ELR (cell line): ENCODE measurements at places on chromosomes 16 and 17.
A peak's percentile ranks its signal among the peaks of the same experiment; 100 is the strongest.

DNA sequence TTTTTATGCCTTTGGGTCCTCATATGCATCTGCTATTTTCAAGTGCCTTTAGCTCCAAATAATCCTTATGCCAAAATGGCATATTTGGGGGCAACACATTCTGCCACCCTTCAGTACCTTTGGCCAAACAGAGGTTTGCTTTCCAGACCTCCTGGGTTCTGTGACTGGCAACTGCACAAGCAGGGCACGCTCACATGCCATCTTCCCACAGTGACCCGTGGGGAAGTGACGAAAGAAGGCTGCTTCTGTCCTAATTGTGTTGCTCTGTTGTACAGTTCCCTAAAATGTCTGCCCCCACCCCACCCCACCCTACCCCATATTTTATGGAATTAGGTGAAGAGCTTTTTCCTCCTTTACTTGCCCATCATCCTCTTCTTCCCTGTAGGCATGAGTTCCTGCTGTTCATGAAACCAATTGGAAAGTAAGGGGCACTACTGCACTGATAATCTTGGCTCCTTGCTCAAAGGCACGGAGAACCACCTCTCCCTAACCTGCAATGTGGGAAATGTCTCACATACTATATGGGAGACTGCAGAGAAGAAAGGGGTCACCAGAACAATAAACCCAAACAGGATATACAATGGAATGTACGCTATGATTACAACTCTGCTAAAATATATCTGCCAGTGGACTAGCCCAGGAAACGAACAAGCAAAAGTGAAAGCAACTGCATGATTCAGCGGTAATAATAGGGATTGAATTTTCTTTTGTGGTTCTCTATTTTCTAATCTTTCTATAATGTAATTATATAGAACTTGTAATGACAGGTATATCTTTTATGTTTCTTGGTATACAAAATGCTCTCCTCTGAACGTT, 3.3 kb upstream of the SLFN12L start:
- peak; percentile 65 for DNase-seq

DNA sequence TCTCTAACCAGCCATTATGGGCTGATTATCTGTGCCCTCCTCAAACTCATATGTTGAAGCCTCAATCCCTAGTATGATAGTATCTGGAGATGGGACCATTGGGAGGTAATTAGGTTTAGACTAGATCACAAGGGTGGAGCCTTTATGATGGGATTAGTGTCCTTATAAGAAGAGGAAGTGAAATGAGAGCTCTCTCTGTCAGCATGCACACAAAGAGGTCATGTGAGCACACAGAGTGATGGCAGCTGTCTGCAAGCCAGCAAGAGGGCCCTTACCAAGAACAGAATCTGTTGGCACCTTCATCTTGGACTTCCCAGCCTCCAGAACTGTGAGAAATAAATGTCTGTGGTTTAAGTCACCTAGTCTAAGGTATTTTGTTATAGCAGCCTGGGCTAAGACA, 101.9 kb downstream of the PCTP start:
- DNase-seq: no peak

GRCh38 chr16:4053301-4053845, 62.9 kb downstream of the ADCY9 start:
- DNase-seq: peak; percentile 45

- no peak for DNase-seq
Measured at GRCh38 chr16:88940862-88941817, 35.9 kb downstream of the CBFA2T3 start.

DNA sequence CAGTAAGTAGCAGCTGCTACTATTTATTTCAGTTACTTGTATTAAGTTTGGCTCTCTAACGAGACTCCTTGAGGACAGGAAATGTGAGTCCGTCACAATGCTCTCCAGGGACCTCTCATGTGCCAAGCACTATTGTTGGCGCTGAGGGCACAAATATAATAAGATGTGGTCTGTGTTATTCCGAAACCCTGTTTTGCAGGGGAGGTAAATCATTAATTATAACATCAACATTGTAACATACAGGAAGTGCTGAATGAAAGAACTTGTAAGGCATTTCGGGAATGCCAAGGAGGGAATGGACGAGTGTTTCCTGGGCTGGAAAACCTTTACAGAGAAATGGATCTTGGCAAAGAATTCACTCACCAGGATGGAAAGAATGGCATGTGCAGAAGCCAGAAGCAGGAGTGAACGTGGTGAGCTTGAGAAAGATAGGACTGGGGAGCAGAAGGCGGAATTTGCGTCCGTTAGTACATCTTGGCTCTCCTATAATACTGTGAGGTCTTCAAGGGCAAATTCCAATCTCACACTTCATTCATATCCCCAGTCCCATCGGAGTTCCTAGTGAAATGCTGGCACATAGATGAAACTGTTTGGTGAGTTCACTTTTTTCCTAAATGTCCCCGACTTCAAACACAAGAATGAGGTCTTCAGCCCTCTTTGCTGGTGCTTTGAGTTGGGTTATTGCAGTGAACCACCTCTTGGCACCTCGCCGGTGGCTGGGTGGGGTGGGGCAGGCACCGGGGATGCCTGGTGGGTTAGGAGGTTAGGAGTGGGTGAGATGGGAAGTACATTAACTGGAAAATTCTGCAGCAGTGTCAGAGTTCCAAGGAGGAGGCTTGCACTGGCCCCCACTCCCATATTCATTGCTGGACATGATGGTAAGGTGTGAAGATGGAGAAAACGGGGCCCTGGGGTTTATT, 11.5 kb downstream of the TAC4 start:
- DNase-seq: peak; percentile 28

GRCh38 chr17:57210972-57211411, 45.3 kb upstream of the MSI2 start:
- DNase-seq: peak; percentile 53
